ENCODE measurements at places on chromosomes 3 and 15.

- DNase-seq = no peak
These were observed 33.4 kb upstream of the CILP start for GRCh38 chr15:65244638-65245037.

DNA sequence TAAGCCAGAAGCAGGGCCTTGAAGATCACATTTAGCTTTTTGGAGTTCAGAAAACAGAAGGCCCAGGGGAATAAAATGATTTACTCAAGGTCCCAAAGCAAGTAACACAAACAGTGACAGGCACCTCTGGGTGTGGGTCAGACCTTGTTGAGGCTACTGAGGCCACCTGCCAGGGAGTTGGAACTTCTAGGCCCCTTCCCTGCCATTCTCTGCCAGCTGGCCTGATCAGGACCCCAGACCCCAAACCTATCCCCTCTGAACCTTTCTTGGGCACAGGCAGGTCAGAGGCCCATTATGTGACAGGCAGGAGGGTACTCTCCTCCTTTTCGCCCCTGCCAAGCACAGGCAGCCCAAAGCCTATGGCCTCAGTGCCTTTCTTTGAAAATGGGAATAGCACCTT, 49.4 kb upstream of the ATP2B2 start:
- no peak for DNase-seq

GRCh38 chr3:70882104-70882503, 569.7 kb upstream of the MDFIC2 start:
- no peak for DNase-seq

DNA sequence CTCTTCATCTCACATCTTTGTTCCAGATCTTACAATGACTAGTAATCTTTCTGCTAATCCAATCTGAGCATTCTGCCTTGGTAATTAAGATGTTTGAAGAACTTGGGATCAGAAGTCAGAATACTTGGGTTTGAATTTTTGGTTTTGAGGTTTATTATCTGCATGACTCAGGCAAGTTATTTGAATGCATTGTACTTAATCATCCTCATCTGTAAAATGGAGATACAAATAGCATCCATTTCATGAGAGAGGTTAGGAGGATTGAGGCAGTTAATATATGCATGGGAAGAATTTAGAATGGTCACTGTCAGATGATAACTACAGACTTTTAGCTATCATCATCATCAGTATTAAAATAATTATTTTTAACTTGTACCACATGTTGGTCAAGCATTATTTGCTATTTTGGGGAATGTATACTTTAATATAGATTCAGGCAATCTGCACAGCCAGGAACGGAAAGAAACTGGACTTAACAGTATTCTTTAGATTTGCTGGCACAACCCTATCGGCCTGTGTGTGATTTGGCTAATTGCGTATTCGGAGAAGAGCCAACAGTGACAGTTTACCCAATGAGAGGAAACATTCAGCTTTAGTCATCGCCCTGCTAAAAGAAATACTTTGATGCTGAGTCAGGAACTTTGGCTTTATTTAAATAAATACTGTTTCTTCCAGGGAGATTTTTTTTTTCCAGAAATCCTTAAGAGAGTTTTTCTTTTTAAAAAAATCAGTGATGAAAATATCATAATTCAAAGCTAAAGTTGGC, 600.0 kb downstream of the ROBO1 start:
- peak; percentile 91 for DNase-seq

GRCh38 chr3:8739757-8740504, 6.3 kb downstream of the CAV3 start:
- no peak for DNase-seq

- no peak for DNase-seq
These were observed 68.2 kb downstream of the HMCES start for GRCh38 chr3:129346695-129347457.

GRCh38 chr3:28243424-28244106, 2.1 kb downstream of the CMC1 start:
- no peak for DNase-seq

DNA sequence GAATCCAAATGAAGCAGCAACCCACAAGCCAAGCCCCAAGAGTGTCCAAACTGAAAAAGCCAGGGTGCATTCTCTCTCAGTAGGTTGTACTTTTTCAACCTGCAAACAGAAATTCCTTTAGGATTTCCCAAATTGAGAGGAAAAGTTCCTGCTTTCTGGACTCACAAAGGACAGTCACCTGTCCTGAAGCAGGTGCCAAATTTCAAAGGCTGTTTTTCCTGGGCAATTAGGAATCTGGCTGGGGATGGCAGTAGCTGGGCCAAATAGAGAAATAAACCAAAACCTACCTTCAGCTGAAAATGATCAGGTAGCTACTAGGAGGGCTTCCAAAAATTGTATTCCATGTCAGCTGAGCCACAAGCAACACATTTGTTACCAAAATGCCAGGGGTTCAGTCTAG, 83.1 kb upstream of the TP63 start:
- DNase-seq = no peak

DNA sequence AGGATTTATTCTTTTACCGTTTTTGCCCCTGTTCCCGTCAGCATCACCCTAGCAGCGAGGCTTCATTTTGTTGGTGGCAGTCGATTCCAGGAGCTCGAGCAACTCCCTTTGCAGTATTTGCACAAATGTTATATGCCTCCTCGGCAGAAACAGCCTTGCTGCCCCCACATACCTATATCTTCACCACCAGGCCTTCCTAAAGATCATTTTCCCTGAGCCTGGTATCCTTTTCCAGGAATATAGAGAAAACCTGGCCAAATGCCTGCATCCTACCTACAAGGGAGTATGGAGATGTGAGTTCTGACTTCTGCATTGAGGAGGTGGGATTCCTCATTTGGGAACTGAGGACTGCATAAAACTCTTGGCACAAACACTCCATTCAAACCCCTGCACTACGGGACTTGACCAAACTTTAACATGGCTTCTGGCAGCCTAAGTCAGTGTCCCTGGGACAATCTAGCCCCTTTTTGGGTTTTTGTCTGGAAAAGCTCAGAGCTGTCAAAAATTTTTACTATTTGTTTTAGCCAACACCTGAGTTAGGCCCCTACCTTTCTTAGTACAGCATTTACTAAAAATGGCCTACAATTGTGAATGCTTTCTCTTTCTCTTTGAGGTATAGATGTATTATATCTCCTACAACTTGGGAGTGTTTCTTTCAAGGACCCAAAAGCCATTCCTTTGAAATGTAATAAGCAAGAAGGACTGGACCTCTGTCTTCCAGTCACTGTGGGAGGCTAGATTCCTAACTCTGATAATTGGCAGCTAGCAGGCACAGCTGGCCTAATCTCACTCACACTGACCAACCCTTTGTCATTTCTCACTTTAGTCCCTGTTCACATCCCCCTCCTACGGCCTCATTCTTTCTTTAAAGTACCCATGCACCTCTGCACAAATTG, 12.1 kb upstream of the UBE2Q2 start:
- no peak for DNase-seq

- no peak for DNase-seq
These were observed 9.4 kb downstream of the TCF12 start for GRCh38 chr15:56927816-56928215.

DNA sequence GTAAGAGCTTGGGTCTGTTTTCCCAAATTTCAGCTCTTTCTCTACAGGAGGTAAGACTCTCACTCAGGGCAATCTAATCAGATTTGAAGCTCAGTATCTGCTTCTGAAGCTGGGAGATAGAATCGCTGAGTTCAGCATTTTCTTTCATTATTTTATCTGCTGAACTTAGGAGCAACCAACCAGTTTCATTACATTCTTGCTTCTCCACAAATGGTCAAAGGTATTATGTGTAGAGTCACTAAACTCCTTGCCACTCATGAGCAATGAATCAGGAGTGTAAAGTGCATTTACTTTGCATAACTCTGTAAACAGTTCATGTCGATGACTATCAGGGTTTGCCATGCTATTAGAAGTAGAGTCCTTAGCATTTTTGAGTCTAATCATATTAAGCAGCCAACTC, 249.4 kb downstream of the CHL1 start:
- DNase-seq = no peak

DNA sequence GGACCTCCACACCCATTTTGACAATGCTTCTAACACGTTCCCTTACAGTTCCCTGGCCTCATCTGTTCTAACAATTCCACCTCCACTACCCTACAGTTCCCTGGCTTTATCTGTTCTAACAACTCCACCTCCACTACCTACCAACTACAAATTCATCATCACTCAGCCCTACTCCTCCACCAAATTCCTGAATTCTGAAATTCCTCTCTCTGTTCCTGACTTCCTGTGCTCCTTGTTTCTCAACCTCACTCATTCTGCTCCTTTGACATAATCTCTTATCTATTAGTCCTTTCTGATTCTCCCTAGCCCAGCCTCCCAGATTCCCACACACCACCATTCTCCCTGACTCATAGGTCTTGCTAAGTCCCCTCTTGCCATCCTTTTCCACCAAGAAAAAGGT, 22.5 kb downstream of the UPK1B start:
- DNase-seq = no peak

- DNase-seq = no peak
These were observed 23.5 kb downstream of the B3GALNT1 start for GRCh38 chr3:161081633-161082032.

GRCh38 chr15:80825361-80826030, 46.3 kb downstream of the CEMIP start:
- no peak for DNase-seq

DNA sequence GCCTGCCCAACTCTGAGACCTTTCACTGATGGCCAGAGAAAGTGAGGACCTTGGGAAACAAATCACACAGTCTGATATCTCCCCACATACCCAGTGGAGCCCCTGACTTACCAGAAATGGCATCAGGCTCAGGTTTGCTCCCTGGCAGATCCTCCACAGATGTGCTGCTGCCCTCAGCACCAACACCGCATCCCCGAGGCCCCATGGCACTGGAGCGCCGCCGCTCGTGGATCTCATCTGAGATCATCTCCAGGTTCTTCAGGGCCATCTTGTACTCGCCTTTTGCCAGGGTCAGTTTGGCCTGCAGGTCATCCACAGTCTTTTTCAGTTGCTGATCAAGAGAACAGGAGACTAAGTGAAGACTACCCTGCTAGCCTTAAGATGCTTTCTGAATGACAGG, 52.7 kb downstream of the CAPN7 start:
- no peak for DNase-seq

DNA sequence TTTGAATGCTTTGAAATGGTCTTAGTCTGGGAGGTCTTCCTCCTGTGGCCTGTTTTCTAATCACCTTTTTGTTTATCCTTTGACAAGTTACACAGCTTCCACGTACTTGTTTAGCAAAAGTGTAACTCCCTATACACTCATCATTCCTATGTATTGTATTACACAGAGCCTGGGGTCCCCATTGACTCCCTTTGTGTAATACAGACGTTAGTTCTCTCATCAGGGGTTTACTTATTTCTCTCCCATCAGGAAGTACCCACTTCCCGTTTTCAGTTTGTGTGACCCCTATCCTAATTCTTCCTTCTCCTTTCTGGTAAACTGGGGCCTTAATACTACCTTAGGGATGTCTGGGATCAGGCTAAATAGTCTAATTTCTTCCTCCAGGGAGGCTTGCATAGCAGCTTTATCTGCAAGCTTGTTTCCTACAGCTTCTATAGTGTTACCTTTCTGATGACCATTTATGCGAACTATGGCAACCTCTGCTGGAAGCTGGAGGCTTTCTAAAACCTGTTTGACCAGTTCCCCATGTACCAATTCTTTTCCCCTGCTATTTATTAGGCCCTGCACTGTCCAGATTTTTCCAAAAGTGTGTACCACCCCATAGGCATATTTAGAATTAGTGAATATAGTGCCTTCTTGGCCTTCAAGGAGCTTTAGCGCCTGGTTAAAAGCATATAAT, 22.4 kb downstream of the ARL8B start:
- DNase-seq = no peak

GRCh38 chr3:107904536-107905066, 186.2 kb downstream of the CD47 start:
- DNase-seq = no peak

DNA sequence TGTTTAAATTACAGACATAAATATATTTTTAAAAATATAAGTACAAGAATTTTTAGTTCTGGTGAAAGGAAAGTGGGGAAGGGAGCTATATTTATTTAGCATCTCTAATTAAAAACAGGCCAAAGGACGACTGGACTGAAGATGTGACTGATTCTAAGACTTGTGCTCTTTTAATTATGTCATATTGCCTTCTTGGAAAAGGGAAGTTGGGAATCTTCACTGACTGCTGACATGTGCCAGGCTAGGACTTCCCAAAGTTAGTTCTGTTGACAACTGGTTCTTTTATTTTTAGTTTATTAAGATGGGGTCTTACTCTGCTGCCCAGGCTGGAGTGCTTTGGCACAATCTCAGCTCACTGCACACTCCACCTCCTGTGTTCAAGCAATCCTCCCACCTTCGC, 13.5 kb downstream of the CNOT10 start:
- DNase-seq = no peak

DNA sequence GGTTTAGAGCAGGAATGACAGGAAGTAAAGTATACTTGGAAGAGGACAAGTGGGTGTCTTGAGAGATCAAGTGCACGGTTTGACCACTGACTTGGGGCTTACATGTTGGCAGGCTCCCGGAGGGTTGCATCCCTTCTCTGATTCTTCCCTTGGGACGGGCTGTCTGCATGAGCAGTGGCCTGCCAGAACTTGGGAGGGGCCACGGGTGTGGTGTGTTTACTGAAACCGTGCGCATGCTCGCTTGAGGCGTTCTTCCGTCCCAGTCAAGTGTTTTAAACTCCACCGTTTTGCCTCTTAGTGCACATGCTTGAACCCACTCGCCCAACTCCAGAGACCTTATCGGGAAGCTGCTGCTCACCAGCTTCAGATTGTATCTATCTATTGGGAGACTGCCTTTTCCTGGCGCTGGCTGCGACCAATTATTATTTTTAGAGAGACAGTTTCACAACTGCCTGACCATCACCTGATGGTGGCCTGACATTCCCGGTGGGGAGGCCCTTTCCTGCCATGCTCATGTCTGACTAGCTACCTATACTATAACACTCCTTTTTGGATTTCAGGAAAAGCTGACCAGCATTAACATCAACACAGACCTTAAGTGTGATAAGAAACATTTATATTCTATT, 14.9 kb upstream of the C3orf22 start:
- DNase-seq = no peak

DNA sequence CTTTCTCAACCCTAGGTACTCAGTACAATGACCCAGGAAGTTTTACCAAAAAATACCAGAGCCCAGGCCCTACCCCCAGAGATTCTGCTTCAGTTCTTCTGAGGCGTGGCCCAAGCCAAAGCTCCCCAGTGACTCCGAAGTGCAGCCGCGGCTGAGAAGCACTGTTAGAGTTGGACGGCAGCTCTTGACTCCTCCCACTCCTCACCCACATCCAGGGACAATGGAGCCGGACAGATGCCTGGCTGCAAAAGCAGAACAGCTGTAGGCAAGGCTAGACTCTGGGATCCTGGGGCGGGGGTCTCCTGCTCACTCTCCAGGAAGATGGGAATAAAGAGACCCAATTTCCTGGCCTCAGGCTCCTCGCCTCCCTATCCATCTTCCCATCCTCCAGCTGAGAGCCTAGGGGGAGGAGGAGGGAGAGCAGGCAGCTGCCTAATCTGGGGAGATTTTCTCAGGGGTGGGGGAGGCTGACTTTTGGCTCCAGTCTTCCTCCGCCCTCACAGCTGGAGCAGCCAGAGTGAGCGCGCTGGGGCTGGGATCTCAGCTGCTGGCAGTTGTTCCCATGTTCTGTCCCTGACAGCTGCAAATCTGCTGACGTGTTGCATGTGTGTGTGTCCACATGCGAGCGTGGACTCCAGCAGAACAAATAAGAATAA, 223.8 kb downstream of the OPA1 start:
- no peak for DNase-seq

Measured in AG09309 (cell line).